ENCODE measurements at places on chromosomes 1 and 21. TPM values are rescaled to one million over a fixed set of nuclear protein-coding genes. Genes with fewer than 3 reads are reported as not detected.

Gene PODN
- 64.0 TPM for total RNA-seq

Gene CCDC181
- 1.4 TPM for total RNA-seq

Gene CD1C
- total RNA-seq, result 3.0 TPM

Gene LMOD1
- 24.2 TPM for total RNA-seq

Gene REG4
- not detected for total RNA-seq

Gene ARTN
- 0.27 TPM for total RNA-seq

Gene HLX
- 18.5 TPM for total RNA-seq

Gene ZSWIM5
- total RNA-seq, result 3.6 TPM

Gene NTRK1
- 1.9 TPM for total RNA-seq

Gene ACTA1
- total RNA-seq, result 0.32 TPM

Gene ZNF683
- 1.2 TPM for total RNA-seq

Gene ADORA3
- total RNA-seq, result 10.3 TPM

Gene NR0B2
- 2.2 TPM for total RNA-seq

Gene CAPN2
- total RNA-seq, result 253 TPM

Gene PPP2R5A
- 91.5 TPM for total RNA-seq

Gene RAP1GAP
- 33.7 TPM for total RNA-seq

Gene PLD5
- total RNA-seq, result 0.21 TPM

Gene MX2
- 35.5 TPM for total RNA-seq

Gene LCE2A
- not detected for total RNA-seq

Gene PTGER3
- total RNA-seq, result 1.9 TPM
